ENCODE measurements at places on chromosomes 2 and 18.
A peak's percentile ranks its signal among the peaks of the same experiment; 100 is the strongest.

GRCh38 chr2:24785671-24786321, 7.4 kb downstream of the PTRHD1 start:
- H3K4me3 ChIP-seq, result no peak overlapping the region
- H3K36me3 ChIP-seq, result no peaks in the 10 kb centered on the region
- no peaks in the 10 kb centered on the region for H3K4me1 ChIP-seq
- H3K27ac ChIP-seq, result no peak overlapping the region
- no peaks in the 10 kb centered on the region for H3K27me3 ChIP-seq
- DNase-seq, result no peak

DNA sequence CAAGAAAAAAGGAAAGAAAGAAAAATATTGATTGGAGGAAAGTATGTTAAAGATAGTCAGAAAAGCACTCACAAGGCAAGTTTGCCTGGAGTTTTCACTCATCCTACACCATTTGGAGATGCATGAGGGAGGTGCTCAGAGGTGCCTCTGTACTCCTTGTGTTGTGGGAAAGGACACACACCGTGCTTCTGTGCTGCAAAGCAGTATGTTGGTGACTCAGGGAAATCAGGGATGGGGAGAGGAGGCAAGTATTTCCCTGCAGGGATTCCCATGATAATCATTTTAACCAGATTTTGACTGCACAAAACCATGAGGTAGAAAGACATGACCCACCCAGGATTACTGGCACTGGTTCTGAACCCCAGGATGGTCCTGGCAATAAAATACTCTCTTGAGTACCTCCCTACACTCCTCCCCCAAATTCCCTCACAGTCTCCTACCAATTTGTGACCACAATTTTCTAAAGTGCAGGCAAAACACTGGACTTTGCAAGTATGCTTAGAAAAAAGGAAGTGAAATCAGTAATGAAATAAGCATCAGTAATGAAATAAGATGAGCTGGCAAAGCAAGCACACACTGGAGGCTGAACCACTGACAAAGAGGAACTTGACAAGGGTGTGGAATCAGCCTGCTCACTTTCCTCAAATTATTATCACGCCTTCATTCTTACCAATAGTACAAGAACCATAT, 155.5 kb upstream of the ACVR2A start:
- H3K4me1 ChIP-seq, result no peaks in the 10 kb centered on the region
- no peak overlapping the region for H3K4me3 ChIP-seq
- H3K27ac ChIP-seq, result no peak overlapping the region
- no peaks in the 10 kb centered on the region for H3K27me3 ChIP-seq
- DNase-seq, result no peak

- no peaks in the 10 kb centered on the region for H3K27me3 ChIP-seq
- no peak overlapping the region for H3K4me3 ChIP-seq
- no peaks in the 10 kb centered on the region for H3K36me3 ChIP-seq
- no peak overlapping the region for H3K27ac ChIP-seq
These were observed 228.4 kb upstream of the COPS8 start for GRCh38 chr2:236857246-236857645.

DNA sequence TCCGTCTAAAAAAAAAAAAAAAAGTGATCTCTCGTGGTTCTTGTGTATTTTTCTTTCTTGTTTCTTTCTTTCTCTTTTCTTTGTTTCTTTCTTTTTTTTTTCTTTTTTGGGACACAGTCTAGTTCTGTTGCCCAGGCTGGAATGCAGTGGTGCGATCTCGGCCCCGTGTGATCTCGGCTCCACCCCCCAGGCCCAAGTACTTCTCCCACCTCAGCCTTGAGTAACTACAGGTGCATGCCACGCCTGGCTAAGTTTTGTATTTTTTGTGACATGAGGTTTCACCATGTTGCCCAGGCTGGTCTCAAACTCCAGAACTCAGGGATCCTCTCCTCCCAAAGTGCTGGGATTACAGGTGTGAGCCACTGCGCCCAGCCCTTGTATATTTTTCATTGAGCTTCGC, 91.4 kb downstream of the TMEM237 start:
- DNase-seq, result no peak
- H3K4me3 ChIP-seq, result no peak overlapping the region
- no peaks in the 10 kb centered on the region for H3K4me1 ChIP-seq
- H3K27me3 ChIP-seq, result no peaks in the 10 kb centered on the region

GRCh38 chr2:227390468-227391256, 2.9 kb upstream of the SCYGR1 start:
- no peak for DNase-seq
- no peak overlapping the region for H3K4me3 ChIP-seq
- no peaks in the 10 kb centered on the region for H3K4me1 ChIP-seq
- H3K27me3 ChIP-seq, result no peaks in the 10 kb centered on the region
- no peak overlapping the region for H3K27ac ChIP-seq
- H3K36me3 ChIP-seq, result no peaks in the 10 kb centered on the region

- H3K36me3 ChIP-seq, result no peaks in the 10 kb centered on the region
- H3K27me3 ChIP-seq, result no peaks in the 10 kb centered on the region
- H3K4me1 ChIP-seq, result no peaks in the 10 kb centered on the region
- H3K4me3 ChIP-seq, result no peak overlapping the region
- H3K27ac ChIP-seq, result no peak overlapping the region
These were observed 79.3 kb downstream of the NRXN1 start for GRCh38 chr2:50952596-50952995.

DNA sequence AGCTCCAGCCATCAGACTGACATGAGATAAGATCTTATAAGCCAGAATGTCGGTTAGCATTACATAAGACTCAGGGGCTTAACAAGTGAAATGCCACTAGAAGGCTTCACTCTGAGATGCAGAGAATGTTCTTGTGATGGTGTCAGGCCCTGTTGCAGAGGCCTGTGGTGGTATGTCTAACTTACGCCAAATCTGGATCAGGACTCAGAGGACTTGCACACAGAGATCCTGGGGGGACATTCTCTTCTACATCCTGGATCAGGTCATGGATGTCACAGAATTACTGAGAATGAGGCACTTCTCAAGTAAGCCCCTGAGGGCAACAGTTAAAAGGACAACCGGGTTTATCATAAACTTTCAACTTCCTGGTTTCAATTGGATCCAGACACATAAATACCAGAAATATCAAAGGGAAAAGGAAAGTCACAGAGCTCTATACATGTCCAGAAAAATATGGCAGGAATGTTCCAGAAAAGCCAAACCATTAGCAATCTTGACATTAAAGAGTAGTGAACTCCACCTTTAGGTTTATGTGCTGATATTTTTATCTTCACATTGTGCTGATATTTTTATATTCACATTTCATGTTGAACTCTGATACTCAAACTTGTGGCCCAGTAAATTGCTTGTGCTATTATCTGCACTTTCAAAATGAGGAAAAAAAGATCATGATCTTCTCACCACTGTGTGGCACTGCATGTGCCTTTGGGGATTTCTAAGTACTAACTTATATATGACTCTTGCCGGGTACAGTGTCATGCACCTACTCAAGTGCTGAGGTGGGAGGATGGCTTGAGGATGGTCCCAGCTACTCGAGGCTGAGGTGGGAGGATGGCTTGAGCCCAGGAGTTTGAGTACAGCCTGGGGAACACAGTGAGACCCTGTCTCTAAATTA, 137.5 kb upstream of the RNF152 start:
- no peaks in the 10 kb centered on the region for H3K4me1 ChIP-seq
- H3K4me3 ChIP-seq, result no peak overlapping the region
- no peak overlapping the region for H3K27ac ChIP-seq
- H3K36me3 ChIP-seq, result no peaks in the 10 kb centered on the region
- no peak for DNase-seq

DNA sequence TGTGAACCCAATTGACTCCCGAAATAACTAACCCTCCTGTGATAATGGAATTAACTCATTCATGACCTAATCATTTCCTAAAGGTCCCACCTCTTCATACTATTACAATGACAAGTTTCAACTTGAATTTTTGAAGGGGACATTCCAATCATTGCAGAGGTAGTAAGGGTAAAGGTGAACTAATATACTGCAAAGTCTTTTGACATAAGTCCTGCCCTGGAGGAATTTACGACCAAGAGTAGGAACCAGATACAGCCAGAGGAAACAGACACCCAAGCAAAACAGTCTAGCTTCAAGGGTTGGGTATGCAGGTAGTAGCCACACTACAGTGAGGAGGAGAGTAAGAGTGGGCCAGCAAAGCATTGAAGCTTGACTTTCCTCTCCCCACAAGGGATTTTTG, 1.2 kb upstream of the SRBD1 start:
- H3K27me3 ChIP-seq, result no peaks in the 10 kb centered on the region
- H3K36me3 ChIP-seq, result no peaks in the 10 kb centered on the region
- H3K27ac ChIP-seq, result peak overlapping the region; percentile 74
- no peak for DNase-seq
- no peaks in the 10 kb centered on the region for H3K4me1 ChIP-seq
- H3K4me3 ChIP-seq, result no peak overlapping the region

GRCh38 chr2:113187771-113188170, 14.0 kb downstream of the PSD4 start:
- no peaks in the 10 kb centered on the region for H3K27me3 ChIP-seq
- no peaks in the 10 kb centered on the region for H3K36me3 ChIP-seq
- no peak overlapping the region for H3K27ac ChIP-seq
- no peak for DNase-seq

DNA sequence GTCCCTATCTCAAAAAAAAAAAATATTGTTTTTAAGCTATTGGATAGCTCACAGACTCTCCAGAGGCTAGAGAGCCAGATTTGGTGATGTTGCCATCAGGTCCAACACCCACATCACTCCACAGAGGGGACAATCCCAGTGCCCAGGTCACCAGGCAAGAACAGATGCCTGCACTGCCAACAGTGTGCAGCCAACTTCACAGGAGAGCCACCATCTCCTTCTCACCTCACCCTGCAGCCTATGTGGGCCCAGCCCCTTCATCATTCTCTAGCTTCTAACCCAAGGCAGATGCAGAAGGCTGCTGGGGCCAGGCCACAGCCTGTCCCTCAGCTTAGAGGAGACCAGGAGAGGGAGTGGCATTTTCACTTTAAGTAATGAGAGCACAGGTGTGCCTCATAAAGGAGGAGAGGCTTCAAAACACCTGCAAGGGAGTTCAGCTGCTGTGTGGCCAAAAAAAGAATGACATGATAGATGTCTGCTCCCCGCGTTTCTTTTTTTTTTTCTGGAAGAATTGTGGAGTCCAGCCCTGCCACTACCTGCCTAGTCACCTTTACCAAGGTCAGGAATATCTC, 98.0 kb upstream of the ZSWIM2 start:
- H3K4me1 ChIP-seq, result no peaks in the 10 kb centered on the region
- no peak overlapping the region for H3K27ac ChIP-seq
- no peaks in the 10 kb centered on the region for H3K27me3 ChIP-seq
- no peak overlapping the region for H3K4me3 ChIP-seq

GRCh38 chr2:46914578-46915230, 902 bp downstream of the MCFD2 start:
- no peak for DNase-seq
- peaks cover 4% of the 10 kb centered on the region for H3K4me1 ChIP-seq
- H3K27me3 ChIP-seq, result no peaks in the 10 kb centered on the region
- peak overlapping the region; percentile 97 for H3K27ac ChIP-seq
- peaks cover 25% of the 10 kb centered on the region for H3K36me3 ChIP-seq
- peak overlapping the region; percentile 88 for H3K4me3 ChIP-seq

GRCh38 chr2:229160180-229160579, 110.9 kb downstream of the PID1 start:
- no peaks in the 10 kb centered on the region for H3K27me3 ChIP-seq
- peaks cover 44% of the 10 kb centered on the region for H3K4me1 ChIP-seq
- peak overlapping the region; percentile 47 for H3K4me3 ChIP-seq
- peaks cover under 1% of the 10 kb centered on the region for H3K36me3 ChIP-seq

DNA sequence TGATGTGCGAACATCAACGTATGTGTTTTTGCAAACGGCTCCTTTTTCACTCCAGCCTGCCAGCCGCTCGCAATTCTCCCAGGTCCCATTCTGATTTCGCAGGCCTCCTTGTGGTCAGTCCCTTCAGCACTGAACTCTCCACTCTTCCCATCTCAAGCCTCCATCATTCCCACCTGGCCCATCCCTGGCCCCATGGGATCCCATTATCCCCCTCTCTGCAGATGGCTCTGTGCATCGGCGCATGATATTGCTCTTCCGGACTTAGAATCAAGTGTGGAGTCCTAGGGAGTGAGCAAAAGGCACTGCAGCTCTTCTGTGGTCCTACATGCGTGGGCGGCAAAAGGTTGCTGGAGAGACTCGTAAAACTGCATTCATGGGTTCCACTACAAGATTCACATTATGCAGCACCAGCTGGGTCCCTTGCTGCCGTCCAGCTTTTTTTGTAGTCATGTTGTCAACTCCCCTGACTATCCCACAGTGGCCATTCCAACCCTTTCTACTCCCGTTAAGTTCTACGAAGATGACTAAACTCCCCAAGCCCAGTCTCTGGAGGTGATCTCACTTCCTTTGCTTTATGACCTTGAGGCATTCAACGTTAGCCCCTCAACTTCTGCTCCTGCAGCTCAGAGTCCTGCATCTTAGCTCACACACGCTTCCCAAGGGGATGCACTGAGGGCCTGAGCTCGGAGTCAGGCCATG, 125.3 kb upstream of the NRP2 start:
- H3K4me3 ChIP-seq, result no peak overlapping the region
- H3K27ac ChIP-seq, result no peak overlapping the region
- no peaks in the 10 kb centered on the region for H3K4me1 ChIP-seq
- no peaks in the 10 kb centered on the region for H3K36me3 ChIP-seq
- DNase-seq, result no peak

DNA sequence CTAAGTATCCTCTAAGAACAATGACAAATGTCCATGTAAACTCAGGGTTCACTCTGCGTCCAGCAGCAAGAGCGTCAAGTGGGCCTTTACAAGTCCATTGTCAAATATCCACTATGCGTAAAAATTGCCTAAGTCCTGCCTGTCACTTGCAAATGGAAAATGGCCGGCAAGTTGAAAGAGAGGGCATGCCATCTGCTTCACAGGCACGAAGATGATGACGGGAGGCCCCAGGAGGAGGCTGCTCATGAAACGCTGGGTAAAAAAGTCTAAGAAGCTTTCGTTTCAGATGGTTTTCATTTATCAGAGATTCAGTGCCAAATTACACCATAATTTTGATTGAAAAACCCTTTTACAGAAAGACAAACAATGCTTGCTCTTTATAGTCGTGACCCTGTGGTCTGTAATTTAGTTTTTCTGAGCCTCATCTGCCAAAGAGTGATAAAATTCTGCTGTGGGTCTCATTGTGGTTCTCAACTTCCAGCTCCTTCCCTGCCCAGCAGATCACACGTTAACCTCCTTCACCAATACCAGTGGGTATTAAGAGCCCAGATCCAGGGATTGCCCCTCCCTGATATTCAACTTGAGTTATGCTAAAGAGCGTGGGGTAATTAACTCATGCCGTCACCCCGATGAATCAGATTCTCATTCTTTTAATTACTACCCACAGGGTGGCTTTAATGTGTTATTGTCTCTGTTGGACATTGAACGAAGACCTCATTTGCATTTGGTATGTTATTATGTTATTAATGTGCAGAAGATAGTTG, 160.2 kb upstream of the ALKAL2 start:
- no peaks in the 10 kb centered on the region for H3K4me1 ChIP-seq
- no peak for DNase-seq
- H3K27me3 ChIP-seq, result no peaks in the 10 kb centered on the region
- no peaks in the 10 kb centered on the region for H3K36me3 ChIP-seq
- H3K27ac ChIP-seq, result no peak overlapping the region

- H3K27ac ChIP-seq, result no peak overlapping the region
- no peaks in the 10 kb centered on the region for H3K36me3 ChIP-seq
- H3K27me3 ChIP-seq, result no peaks in the 10 kb centered on the region
- H3K4me3 ChIP-seq, result no peak overlapping the region
- no peaks in the 10 kb centered on the region for H3K4me1 ChIP-seq
These were observed 46.6 kb downstream of the RRM2 start for GRCh38 chr2:10169053-10169578.
